Astrocyte (in vitro differentiated cells and primary cell): ENCODE measurements at places on chromosomes 4 and X.
A peak's percentile ranks its signal among the peaks of the same experiment; 100 is the strongest.

DNA sequence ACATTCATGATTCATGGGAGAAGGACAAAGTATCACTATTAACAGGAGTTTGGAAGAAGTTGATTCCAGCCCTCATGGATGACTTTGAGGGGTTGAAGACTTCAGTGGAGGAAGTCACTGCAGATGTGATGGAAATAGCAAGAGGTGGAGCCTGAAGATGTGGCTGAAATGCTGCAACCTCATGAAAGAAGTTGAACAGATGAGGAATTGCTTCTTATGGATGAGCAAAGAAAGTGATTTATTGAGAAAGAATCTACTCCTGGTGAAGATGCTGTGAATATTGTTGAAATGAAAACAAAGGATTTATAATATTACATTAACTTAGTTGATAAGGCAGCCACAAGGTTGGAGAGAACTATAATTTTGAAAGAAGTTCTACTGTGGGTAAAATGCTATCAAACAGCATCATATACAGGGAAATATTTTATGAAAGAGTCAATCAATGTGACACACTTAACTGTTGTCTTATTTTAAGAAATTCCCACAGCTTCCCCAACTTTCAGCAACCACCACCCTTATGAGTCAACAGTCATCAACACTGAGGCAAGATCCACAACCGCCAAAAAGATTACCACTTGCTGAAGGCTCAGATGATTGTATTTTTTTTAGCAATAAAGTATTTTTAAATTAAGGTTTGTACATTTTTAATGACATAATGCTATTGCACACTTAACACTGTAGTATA, 302.6 kb downstream of the CBLL2 start:
- DNase-seq: peak; percentile 47

DNA sequence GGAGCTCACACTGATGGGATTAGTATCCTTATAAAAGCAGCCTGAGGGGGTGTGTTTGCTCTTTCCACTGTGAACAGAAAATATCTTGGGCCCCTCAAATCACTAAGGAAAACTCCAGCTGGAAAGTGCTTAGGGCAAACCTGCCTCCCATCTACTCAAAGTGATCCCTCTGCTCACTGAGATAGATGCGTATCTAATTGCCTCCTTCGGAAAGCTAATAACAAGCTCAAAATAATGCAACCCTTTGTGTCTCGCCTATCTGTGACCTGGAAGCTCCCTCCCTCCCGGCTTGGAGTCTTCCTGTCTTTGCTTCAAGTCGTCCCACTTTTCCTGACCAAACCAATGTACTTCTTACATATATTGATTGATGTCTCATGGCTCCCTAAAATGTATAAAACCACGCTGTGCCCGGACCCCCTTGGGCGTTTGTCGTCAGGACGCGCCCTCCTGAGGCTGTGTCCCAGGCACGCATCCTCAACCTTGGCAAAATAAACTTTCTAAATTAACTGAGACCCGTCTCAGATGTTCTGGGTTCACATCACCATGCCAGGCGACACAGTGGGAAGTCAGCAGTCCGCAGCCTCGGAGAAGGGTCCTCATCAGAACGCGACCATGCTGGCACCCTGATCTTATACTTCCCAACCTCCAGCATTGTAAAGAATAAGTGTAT, 34.1 kb upstream of the SORCS2 start:
- DNase-seq: no peak

- DNase-seq: no peak
These were observed 134.7 kb downstream of the KLF8 start for GRCh38 chrX:56366901-56367300.

DNA sequence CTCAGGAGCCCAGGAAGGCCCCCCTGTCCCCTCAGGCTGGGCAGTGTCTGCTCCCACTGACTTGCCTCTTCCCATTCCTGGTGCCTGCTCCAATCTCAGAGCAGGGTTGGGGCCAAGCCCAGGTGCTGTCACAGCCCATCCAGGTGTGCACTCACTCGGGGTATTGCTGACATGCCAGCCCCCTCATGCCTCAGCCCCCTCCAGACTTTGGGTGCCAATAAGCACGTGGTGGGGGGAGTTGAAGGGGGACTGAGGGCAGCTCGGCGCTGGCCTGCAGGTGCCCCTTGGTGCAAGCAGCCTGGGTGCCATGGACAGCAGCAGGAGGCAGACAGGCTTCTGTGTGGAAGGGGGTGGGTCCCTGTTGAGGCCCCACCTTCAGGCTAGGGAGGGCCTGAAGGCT, 28.4 kb downstream of the NAA11 start:
- no peak for DNase-seq

DNA sequence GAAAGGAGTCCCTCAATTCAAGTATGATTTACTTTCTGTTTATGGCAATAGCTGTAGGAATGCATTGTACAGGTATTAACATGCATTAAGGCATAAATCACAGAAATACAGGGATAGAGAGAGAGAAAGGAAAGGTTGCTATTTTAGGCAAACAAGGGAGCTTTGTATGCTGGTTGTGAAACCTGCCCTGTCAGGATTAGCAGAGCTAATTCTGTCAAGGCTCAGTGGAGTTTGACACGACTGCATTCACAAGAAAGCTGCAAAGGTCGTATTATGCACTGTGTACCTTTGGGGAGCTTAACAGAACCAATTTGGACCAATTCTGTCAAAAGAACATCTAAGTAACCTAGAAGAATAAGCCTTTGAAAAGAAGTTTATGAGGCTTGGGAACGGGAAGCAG, 239.3 kb downstream of the GRIA2 start:
- DNase-seq: no peak

DNA sequence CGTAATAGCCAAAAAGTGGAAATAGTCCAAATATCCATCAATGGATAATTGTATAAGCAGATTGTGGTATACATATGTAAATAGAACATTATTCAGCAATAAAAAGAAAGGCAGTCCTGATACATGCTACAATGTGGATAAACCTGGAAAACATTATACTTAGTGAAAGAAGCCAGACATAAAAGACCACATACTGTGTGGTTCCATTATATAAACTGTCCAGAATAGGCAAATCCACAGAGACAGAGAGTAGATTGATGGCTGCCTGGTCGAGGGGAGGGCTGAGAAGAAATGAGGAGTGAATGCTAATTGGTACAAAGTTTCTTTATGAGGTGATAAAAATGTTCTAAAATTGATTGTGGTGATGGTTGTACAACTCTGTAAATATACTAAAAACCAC, 397.4 kb upstream of the RPS6KA3 start:
- no peak for DNase-seq

DNA sequence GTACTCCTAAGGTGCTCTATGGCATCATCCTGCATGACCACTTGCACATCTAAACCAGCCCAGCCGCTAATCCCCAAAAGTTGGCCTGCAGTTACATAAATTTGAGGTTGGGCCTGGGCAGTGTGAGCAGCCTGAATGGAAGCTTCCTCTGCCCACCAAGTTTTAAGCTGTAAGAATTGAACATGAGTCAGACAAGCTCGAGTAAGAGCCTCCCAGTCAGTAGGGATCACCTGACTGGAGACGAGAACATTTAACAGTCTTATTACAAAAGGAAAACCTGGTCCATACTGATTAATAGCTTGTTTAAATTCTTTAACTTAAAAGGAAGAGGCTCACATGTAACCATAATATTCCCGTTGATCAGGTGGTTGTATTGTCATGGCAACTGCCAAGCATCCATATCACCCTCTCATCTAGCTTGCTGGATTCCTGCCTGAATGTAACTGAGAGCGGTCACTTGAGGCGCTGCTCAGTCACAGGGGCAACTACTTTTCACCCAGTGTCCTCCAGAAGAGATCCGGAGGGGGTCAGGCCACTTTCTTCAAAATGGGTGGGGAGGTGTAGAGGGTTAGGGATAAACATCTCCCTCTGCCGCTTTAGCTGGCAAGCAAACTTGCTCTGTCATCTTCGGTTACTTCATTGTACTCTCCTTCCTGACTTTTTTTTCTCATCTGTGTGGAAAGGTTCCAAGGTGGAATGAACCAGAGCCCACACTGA, 56.6 kb upstream of the WDR1 start:
- DNase-seq: no peak

- DNase-seq: no peak
These were observed 94.2 kb downstream of the CBLL2 start for GRCh38 chrX:22366906-22367305.

DNA sequence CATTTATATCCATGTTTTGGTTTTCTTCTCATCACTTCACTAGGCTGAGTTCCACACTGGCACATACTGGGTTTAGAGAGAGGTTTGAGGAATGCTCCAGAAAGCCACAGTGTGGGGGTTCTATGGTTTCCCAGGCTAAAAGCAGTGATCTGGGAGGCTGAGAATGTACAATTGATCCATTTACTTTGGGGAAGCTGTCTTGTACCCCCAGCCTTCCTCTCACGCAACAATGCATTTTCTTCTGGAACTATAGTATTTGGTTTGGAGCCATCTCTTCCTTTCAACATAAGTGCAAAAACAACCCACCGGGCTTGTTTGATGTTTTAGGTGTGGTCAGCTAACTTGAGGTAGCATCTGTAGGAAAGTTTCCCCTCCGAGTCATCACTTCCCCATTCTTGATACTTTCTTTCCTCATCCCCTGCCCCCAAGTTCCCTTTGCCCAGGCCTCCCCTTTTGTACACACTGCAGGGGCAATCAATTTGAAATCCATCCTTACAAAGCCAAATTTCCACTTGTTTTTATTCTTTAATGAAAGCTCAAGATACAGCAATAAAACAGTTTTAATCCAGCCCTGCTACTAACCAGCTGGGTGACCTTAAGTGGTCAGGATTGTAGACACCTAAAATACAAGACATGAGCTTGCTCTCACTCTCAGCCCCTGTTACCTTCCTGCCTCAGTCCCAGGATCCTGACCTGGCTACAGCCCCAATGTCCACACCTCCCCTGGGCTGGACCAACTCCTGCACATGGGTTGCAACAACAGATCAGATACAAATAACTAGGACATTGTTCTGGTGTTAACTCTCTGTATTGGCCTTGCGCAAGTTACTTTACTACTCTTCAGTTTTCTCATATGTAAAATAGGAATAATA, 109.2 kb downstream of the FHDC1 start:
- DNase-seq: peak; percentile 36
